SK-MEL-5 (cell line): ENCODE measurements at places on chromosomes 5 and 9. TPM values are rescaled to one million over a fixed set of nuclear protein-coding genes. Genes with fewer than 3 reads are reported as not detected.

Gene ENG
- total RNA-seq: 3.7 and 5.5 TPM in 2 replicates

Gene OLFM1
- total RNA-seq: 49.3 and 50.9 TPM in 2 replicates

DNA sequence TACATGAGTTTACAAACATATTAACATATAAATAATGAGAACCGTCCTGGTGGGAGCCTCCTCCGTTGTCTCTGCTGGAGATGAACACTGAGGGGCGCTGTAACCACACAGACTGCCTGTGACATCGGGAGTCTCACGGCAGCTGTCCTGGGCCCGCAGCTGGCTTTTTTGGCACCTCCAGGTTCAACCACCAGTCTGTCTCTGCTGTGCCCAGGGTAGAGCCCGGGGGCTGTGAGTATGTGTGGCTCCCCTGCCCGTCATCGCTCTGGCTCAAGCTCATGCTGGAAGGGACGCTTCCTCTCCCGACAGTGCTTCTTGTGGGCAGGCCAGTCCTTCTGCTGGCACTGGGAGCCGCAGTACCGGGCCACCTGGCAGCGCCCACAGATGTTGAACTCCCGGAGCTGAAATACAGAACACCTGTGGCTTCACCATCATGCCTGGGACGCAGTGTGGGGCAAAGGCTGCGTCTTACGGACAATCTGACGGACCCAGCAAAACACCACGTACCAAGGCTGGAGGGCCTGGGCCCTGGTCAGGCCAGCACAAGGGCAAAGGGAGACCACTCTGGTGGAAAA, 3.6 kb upstream of the DPH7 start:
- DNase-seq: peak; percentile 52

GRCh38 chr9:36935332-36935731, 98.7 kb downstream of the PAX5 start:
- no peak for DNase-seq

- no peak for DNase-seq
Measured at GRCh38 chr9:127771570-127772189, 6.8 kb downstream of the SH2D3C start.

- no peak for DNase-seq
Measured at GRCh38 chr5:76408104-76408654, 5.1 kb downstream of the IQGAP2 start.

Gene SOWAHA
- total RNA-seq: not detected in 2 replicates

DNA sequence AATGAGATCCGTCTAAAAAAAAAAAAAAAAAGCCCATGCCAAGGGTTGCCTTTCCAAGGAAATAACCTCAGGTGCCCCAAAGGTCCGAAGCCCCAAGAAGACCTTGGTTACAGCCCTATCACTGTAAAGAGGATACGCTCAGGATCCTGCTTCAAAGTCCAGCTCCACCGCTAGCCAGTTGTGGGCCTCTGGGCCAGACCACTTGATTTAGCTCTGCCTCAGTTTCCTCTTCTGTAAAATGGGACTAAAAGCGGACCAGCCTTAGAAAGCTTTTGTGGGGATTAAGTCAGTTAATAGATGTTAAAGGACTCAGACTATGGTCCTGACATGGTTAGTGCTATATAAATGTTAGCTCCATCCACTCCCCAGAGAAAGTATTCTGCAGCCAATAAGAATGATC, 48.7 kb upstream of the ORM1 start:
- DNase-seq: no peak

Gene STKLD1
- total RNA-seq: 1.4 and 1.7 TPM in 2 replicates

GRCh38 chr5:3650320-3650719, 54.7 kb downstream of the IRX1 start:
- no peak for DNase-seq

GRCh38 chr5:154418344-154418820, 27.4 kb upstream of the SAP30L start:
- no peak for DNase-seq
